ENCODE measurements at places on chromosomes 5 and 9. TPM values are rescaled to one million over a fixed set of nuclear protein-coding genes. Genes with fewer than 3 reads are reported as not detected.

DNA sequence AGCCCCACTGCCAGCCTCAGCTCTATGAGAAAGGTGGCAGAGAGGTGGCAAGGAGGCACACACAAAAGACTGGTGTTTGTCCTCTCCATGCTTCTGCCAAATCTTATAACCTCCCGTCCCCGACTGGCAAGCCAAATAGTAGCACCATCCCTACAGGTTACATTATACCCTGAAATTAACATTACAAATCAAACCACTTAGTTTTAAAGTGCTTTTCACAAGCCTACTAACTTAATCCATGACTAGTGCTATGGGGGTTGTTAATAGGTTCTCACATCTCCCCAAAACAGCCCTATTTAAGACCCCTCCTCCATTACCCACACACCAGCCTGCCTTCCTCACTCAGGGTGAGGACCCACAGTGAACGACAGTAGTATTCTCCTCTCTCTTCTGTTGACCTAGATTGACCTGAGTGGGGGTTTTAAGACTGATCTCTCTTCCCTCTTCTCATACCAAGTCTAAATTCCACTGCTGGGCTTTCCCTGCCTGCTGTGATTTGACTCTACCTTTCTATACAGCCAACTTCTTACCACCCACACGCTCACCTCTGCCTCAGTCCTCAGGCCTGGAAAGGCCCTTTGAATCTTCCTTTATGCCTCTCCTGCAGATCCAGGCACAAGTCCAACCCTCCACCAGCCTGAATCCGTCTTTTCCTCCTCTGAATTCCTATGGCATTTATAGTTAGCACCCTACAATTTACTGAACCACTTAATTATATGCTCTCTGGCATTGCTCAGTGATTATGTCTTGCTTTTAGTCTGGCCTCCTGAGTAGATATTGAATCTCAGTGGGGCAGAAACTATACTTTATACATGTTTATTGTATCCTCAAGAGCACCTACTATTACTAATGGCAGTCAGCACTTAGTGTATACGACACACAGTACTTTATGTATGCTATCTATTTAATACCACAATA, 116.1 kb downstream of the TMEM174 start:
- DNase-seq, result no peak

- no peak for DNase-seq
Measured at GRCh38 chr5:67427850-67428298, 231.3 kb upstream of the CD180 start.

GRCh38 chr5:153256-153655, 38.0 kb upstream of the LRRC14B start:
- no peak for DNase-seq

DNA sequence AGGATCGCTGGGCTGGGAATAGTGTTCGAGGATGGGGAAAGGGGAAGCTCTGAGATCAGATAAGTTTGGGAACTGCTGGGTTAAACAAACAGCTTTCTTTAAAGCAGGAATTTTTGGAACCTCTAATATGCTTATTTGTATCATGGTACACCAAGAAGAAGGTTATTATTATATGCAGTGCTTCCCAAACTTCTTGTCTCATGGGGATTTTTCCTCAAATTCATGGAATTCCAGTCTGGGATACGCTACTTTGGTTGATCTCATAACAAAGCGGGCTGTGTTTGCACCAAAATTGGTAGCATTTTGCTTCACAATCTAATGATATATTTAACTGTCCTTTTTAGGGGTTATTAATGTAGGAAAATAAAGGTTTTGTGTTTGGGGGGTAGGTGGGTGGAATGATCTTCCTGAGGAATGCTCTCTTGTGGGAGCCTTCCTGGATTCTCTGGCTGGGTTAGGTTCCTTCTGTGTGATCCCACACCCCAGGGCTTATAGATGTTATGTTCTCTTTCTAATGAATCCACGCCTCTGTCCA, 116.2 kb upstream of the PANK3 start:
- DNase-seq, result no peak

DNA sequence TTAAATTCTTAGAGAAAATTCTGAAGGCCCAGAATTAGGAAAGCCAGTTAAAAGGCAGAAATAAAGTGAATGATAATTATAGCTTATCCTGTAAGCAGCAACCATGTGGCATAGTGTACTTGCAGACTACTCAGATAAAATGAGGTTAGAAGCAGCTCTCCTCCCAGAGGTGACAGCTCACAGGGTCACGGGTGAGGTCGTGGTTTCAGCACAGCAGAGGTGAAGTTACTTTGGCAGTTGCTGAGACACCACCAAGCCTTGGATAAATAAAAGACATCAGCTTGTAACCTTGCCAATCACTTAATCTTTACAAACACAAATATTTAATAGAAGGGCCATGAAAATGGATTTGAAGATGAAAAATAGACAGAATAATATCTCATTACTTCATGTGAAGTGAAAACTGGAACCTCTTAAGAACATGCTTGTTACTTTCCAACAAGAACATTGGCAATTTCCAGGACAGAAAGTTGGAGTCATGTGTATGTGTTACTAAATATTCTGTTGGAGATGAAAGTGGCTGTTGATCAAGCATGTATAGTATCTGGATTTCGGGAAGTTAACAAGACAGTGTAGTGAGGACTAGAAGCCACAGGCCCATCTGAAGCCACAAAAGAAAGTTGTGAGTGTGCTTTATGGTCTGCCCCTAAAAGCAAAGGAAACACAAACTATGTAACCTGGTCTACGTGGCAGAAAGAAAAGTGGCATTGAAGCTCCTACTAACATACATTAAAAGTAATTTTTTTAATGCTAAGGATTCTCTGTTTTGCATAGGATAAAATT, 134.4 kb downstream of the ERCC6L2 start:
- peak; percentile 82 for DNase-seq

Gene MARCHF11
- total RNA-seq, result not detected

Gene LAMC3
- total RNA-seq, result 2.4 TPM

Gene FOXD4L4
- total RNA-seq, result not detected
